ENCODE measurements at places on chromosomes 1 and 21.

DNA sequence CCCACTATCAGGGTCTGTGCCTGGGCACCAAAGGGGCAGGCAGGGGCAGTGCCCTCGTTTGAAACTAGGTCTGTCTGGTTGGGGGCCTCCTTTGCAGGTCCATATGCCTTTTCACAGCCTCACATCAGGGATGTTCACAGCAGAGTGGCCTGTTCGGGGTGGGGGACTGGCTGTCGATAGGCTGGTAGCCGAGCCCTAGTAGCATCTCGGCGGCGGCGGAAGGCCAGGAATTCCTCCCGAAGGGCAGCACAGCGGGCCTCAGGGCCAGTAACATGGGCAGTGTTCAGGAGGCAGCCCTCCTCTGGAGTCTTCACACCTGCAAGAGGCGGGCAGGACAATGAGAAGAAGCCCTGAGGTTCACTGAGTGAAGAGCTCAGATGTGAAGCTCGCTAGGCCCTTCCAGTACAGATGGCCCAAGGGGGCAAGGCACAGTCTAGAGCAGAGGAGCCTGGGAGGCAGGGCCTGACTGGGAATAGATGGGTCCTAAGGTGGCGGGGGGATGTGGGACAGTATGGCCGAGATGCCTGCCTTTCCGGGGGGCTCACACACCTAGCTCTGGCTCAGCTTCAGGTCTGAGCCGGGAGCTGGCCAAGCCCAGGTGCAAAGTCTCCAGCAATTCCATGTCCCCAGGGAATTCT, 2.0 kb upstream of the TAGLN2 start:
- no peak for DNase-seq

DNA sequence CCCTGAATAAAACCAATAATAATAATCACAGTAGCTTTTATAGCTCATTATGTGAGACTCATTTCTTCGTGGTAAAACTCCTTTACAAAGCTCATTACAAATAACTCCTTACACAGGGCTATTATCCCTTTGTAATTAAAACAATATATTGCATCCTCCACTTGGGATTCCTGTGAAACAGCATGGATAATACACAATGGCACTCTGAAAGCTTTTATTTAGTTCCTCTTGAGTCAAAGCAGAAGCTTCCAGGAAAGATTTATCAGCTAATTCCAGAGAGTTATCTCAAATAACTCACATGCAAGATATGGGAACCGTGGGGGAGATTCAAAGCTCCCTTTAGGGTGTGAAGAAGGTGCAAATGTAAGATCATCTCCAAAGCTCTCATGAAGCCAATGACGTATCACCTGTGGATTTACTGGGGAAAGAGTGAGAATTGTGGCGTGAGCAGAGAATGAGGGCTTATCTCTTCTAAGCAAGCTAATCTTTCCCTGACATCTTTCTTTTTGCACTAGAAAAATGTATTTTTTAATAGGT, 60.4 kb upstream of the GJA5 start:
- DNase-seq, result no peak

DNA sequence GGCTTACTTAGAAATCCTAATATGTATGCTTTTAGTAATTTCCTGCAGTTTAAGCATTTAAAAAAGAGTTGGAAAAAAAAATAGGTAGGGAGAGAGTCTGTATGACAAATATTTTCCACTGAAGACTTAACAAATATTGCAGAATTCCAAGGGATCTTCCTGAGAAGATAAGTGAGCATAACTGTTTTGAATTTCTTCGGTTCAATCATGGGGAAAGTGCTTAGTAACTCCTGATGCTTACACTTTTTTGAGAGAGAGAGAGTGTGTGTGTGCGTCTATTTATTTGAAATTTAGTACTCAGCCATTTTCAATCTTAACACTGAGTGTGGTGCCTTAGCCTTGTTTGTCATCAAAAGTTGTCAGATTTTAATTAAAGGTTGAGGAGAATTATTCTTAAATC, 18.5 kb downstream of the SON start:
- no peak for DNase-seq

DNA sequence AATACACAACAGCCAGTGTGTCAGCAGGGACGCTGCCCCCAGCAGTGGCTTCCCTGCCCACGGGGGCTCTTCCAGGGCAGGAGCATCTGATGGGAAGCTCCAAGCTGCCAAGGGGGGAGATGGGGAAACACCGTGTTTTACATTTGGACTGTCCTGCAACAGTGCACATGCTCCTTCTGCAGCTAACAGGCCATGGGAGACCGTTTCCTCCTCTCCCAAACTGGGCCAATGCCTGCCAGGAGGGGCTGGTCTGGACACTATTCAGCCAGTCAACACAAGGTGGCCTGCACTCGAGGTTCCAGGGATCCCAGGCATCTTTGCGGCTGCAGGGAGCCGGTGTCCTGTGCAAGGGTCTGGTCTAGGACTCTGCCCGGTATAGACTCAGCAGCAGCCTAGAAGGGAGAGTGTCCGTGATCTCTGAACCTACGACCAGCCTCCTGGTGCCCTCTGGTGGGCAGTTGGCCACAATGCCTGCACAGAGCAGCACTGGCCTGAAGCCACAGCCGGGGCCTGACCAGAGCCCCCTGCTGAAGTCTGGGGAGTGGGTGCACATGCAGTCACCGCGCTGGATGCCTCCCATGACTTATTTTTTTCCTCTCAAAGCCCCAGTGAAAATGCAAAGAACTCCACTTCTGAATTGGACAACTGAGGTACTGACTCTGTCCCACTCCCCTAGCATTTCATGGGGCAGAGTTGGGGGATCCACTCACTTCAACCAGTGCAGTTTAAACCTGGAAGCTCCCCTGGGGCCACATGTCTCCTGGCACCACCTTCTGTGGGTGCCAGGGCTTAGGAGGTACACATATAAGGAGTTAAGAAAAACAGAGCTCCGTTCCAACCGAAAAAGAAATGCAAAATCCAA, 33.3 kb downstream of the RCC2 start:
- DNase-seq, result peak; percentile 61

- DNase-seq, result no peak
Measured at GRCh38 chr1:169514566-169515270, 29.0 kb upstream of the SLC19A2 start.

- no peak for DNase-seq
Measured at GRCh38 chr1:109910963-109911798, 532 bp downstream of the CSF1 start.

DNA sequence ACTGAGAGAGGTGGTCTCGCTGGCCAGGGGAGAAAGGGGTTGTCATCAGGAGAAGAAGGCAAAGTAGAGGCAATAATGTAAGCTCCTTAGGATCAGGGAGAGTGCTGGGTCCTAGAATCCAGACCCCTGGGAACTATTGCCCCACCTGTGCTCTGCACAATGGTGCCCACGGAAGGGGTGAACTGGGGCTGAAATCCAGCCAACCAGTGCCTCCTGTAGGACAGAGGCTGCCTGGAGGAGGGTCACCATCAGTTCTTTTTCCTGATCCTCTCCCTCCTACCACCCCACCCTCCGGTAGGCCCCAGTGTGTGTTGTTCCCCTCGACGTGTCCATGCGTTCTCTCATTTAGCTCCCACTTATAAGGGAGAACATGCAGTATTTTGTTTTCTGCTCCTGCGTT, 52.9 kb upstream of the ATP2B4 start:
- DNase-seq, result no peak

DNA sequence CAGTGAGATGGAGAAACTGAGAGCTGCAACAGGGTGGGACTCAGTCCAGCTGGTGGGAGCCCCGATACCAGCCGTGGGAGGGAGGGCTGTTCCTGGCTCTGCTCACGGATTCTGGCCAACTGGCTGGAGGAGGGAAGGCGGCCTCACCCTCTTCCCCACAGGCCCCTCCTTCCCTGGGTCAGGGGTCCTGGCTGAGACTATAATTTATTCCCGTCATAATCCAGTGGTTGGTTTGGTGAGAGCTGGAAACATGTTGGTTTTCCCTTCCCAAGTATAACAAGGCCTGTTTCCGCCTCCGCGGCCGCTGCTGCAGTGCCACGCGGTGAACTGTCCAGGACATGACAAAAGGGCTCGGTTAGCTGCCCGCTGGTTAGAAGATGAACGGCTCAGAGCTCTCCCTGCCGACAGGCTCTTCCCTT, 10.0 kb downstream of the PTPRF start:
- DNase-seq, result peak; percentile 81

DNA sequence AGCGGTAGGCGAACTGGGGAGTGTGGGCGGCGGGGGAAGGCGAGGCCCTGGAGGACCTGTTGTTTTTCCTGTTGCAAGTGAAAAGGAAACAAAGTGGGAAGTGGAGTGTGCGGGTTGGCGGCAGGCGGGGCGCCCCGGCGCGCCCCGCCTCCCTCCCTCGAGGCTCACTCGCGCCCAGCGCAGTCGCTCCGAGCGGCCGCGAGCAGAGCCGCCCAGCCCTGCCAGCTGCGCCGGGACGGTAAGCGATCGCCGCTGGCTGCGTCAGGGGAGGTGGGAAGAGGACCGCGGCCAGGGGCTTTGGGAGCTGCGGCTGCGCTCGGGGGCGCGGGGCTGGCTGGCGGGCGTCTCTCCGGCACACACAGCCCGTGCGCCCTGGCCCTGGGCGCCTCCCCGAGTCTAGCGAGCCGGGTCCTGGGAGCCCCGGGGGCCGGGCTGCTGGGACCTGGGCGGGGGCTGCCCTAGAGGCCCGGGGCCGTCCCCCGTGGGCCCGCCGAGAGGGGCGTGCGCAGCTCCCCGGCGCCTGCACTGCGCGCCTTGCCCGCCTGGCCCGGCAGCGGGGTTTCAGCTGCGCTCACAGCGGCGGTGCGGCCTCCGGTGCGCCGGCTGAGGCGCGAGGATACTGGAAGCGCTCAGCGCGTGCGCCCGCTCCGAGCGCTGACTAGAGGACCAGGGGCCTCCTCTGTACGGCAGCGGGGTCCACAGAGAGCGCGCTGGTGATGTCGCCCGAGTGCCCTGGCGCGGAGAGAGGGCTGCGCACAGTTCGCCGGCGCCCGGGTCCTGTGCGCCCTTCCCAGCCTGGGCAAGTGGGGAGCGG, at the start of gene PIK3CD:
PIK3CD (plus strand) TSS at position 167 of the 814 bp plus-strand sequence. CDS start 58,725 bp downstream, outside the sequence.
- no peak for DNase-seq

GRCh38 chr1:53182716-53183094, 13.9 kb upstream of the CPT2 start:
- DNase-seq, result no peak

GRCh38 chr1:88237058-88237457, 447.0 kb upstream of the PKN2 start:
- DNase-seq, result no peak

DNA sequence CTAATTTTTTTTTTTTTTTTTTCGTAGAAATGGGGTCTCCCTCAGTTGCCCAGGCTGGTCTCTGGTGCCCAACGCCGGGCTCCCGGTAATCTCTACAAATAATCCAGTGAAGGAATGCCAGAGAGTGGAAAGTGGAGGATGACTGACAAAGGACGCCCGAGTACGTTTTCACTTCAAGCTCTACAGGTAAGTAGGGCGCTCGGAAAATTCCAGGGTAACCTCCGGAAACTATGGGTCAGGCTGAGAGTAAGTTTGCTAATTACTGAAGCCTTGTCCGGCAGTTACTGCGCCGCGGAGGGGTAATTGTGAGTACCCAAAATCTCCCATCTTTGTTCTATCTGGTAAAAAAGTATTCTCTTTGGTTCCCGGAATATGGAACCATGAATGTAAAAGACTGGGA, 1.8 kb upstream of the ZNF669 start:
- no peak for DNase-seq

GRCh38 chr1:225498549-225499136, 70.8 kb upstream of the LBR start:
- no peak for DNase-seq

DNA sequence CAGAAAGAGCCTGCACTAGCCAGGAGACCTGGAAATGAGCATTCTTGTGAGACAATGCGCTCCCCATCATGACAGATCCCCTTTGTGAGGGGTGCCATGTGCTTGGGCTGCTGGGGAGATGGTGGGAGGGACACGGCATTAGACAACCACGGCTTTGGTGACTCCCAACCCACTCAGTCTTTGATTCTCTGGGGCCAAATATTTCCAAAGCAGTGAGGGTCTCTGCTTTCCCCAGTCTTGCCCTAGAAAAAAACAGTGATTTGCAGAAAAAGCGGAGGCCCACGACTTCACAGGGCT, 10.2 kb downstream of the SLC45A3 start:
- DNase-seq, result no peak

DNA sequence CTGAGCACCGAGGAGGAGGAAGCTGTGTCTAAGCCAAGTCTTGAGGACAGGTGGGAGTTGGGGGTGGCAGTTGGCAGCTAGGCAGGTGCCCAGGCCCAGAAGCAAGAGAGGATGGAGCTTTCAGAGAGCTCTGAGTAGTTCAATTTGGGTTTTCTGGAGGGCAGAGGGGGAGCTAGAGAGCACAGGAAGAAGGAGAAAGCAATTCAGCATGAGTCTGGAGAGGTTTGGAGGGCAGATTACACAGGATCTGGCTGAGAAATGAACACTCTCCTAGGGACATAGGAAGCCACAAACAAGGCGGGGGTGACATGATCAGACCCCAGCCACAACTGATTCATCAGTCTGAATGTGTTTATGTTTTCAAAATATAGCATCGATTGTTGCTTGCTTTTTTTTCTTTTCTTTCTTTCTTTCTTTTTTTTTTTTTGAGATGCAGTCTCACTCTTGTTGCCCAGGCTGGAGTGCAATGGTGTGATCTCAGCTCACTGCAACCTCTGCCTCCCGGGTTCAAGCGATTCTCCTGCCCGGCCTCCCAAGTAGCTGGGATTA, 23.8 kb downstream of the PTPRF start:
- DNase-seq, result no peak

- no peak for DNase-seq
Measured at GRCh38 chr1:206047271-206047670, 5.7 kb upstream of the RHEX start.

DNA sequence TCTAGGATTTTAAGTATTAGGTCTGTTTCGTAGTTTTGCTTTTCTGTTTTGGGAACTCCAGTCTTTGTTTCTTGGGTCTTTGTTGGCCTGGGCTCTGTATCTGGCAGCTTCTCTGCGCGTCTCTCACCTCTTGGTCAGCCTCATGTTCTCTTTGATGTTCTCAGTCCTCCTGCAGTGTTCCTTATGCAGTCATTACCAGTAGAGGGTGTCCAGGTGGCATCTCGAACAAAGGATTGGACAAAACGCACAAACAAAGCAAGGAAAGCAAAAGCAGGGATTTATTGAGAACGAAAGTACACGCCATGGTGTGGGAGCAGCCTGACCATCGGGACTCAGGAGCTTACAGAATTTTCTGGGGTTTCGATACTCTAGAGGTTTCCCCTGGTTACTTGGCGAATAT, 133.7 kb upstream of the COL6A1 start:
- DNase-seq, result no peak

GRCh38 chr1:218817071-218817470, 356.6 kb upstream of the LYPLAL1 start:
- DNase-seq, result no peak

GRCh38 chr21:45866551-45866950, 115.0 kb upstream of the COL6A1 start:
- DNase-seq, result no peak

- DNase-seq, result no peak
Measured at GRCh38 chr1:31111290-31111951, 45.9 kb upstream of the PUM1 start.

GRCh38 chr1:197776351-197777105, 1.2 kb upstream of the DENND1B start:
- DNase-seq, result no peak

GRCh38 chr1:173149887-173150286, 57.2 kb downstream of the TNFSF4 start:
- no peak for DNase-seq

DNA sequence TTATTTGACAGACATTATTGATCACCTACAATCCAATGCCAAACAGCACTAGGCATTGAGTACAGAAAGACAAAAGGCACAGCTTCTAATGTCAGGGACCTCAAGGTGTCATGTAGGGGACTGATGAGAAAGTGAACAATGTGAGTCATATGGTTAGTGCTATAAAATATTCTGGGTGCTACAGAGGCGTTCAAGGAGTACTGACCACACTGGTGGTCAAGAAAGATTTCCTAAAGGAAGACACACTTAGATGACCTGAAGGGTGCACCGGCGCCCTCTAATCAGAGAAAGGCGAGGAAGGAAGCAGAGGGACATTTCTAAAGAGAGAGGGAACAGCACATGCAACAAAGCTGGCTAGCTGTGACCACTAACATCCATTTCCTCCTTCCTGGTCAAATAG, 64.9 kb upstream of the F3 start:
- no peak for DNase-seq

All from dorsolateral prefrontal cortex (tissue), 122 donors.